ENCODE measurements at places on chromosomes 1 and 21.

GRCh38 chr1:36085686-36086526 lies 2.0 kb downstream of the TEKT2 start:
- DNase-seq: no peak

DNA sequence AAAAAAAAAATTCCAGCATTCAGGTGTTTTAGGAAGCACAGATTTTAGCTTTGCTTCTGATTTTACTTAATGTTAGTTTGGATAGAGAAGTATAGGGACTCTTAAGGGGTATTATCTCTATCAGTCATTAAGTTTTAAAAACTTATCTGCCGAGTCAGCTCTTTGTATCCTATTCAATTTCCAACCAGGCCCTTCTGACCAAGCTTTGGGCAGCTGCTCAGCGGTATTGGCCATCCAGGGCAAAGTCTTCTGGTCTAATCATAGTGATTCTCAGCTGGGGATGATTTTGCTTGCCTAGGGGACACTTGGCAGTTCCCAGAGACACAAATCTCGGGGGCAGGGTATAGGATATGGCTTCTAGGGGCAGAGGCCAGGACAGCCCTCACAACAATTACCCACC lies 47.6 kb downstream of the BACH1 start:
- DNase-seq: no peak

DNA sequence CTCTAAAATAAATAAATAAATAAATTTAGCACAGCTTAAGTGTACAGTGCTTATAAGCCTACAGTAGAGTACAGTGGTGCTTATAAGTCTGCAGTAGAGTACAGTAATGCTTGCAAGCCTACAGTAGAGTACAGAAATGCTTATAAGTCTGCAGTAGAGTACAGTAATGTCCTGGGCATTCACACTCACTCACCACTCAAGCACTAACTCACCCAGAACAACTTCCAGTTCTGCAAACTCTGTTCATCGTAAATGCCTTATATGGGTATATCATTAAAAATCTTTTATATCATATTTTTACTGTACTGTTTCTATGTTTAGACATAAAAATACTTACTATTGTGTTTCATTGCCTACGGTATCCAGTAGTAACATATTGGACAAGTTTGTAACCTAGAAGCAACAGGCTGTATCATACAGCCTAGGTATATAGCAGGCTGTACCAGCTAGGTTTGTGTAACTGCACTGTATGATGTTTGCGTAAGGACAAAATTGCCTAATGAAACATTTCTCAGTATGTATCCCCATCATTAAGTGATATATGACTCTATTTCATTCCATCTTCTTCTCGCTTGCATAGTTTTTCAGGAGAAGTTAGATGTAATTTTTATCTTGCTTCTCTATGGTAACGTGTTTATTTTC lies 14.0 kb upstream of the S100B start:
- DNase-seq: no peak

GRCh38 chr1:213884942-213885341 lies 102.8 kb upstream of the PROX1 start:
- DNase-seq: no peak

- no peak for DNase-seq
Measured at GRCh38 chr1:107454791-107455190, 314.0 kb downstream of the NTNG1 start.

DNA sequence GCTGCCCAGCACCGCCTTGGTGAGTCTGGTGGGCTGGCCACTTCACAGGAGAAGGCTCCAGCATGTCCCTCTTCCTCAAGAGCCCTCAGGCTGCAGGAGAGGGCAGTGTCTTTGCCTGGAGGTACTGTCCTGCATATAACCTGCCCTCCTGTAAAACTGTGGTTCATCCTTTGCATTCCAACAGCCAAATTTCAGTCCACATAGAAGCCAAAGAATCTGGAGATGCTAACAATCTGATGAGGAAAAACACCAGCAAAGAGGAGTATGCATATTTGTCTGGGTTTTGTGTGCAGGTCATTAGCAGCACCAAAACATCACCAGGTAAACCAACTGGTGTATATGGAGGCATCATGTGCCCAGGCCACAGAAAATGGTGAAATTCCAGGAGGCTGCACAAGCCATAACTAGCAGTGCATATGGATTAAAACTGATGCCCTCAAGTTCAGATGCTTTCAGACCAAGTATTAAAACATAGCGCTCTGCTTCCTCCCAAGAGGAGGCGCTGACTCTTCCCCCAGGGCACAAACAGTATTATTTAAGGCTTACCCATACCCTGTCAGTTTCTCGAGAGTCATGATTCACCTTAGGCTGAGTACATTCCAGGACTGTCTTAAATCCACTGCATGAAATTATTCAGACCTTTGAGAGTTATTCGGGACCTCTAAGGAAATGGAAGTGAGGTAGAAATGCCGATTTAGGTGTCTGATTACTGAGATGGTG lies 150.5 kb upstream of the COA6 start:
- no peak for DNase-seq

- no peak for DNase-seq
Measured at GRCh38 chr1:78047106-78047505, 1.3 kb downstream of the GIPC2 start.

DNA sequence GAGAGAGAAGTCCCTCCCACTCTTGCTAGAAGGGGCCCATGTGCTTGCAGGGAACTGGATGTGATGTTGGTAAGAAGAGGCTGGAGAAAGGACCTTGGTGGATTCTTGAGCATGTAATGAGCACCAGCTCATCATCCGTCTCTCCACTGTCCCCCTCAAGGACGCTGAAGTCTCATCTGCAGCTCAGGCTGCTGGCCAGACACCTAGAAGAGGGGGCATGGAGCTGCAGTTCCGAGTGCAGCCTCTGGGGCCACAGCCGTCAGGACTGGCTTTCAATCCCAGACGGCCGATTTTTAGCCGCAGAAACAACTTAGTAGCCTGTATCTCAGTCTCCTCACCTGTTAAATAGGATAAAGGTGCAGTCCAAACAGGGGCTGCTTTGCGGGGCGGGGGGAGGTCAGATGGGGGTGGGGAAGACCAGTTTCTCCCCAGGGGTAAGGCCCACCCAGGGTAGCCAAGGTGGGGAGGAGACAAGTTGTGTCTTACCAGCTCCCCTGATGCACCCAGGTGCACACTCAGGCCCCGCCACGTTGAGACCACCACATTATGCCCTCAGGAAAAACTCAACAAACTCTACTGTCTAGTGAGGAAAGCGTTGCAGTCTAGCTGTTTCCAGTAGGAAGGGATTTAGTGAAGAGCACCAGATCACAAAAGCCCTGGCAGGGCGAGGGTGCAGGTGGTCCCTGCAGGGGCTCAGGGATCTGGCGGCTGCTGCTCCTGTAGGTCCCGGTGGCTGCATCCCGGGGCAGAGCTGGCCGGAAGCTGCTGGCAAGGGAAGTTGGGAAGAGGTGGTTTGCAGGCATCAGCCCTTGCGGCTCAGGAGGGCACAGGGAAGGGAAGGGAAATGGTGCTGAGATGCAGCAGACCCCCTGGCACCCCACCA lies 29.5 kb downstream of the LDLRAP1 start:
- DNase-seq: no peak

DNA sequence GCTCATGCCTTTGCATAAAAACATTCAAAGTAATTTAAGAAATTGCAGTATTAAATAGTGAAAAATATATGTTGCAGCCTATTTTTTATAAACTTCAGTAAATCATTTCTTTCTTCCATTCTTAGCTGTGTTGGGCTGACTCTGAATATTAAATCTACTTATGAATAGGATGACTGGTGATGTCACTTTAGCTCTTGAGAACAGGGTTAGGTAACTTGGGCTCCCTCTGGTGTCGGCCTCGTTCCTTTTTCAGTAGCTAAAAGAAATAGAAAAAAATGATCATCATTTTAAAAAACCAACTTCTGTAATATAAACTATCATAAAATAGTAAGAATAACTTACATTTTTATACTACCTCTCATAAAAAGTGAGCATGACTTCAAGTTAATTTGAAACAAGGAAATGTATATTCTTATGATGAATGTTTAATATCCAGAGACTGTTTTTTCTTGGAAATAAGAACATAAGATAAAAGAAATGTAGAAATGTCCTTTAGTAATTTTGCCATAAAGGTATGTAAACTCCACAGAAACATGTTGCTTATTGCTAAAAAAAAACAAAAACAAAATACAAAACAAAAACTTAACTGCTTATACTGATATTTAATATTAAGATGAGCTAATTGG lies 26.8 kb upstream of the NCAM2 start:
- DNase-seq: no peak

GRCh38 chr1:185433667-185434066 lies 116.6 kb upstream of the IVNS1ABP start:
- DNase-seq: no peak

DNA sequence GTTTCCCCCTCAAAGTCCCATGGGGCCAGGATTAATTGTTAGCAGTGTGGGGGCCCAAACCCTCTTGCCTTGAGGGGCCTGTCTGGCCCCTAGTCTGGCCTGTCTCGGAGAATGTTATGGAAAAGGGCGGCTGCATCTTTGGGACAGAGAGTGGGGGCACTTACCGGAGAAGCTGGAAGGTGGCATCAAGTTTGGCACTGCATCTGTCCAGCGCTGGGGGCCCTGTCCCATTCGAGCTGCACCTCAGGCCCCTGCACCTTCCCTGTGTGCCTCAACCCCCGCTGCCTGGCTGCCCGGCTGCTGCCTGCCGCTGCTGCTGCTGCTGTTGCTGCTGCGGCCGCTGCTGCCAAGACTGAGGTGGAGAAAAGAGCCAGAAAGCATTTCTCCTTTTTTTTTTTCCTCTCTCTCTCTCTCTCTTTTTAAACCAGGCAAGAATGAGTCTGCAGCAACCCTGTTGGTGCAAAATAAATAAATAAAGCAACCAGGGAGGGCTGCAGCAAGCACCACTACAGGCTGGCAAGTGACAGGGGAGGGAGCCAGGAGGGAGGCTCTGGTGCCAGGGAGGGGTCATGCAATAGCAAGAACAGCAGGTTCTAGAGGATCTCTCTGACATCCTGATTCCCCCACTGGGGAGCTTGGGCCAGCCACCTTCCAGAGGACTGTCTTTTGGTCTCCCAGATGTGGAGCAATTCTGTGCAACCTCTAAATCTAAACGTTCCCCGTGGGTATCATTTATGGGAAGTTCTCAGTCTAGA lies at the start of gene LINGO4:
TSS of gene LINGO4 (minus strand) at position 354 of the 755 bp plus-strand sequence. CDS start 2,715 bp downstream, outside the sequence.
- DNase-seq: no peak

- DNase-seq: no peak
Measured at GRCh38 chr1:214747050-214747635, 144.1 kb downstream of the CENPF start.

DNA sequence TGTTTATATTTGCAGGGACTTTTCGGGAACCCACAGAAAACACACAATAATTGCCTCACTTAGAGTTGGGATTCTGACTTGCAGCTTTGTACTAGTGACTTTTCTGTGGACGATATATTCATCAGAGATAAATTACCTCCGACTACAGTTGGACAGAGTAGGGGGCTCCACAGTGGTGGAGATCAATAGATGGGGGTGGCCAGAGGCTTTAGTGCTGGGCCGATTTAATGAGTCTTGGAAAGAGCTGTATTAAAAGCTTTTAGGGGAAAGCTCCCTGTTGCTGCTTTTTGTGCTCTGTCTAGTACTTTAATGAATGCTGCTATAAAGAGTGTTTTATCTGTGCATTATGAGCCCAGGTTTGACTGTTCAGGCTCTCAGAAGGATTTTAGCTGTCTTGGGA lies 359.2 kb upstream of the DPYD start:
- no peak for DNase-seq

DNA sequence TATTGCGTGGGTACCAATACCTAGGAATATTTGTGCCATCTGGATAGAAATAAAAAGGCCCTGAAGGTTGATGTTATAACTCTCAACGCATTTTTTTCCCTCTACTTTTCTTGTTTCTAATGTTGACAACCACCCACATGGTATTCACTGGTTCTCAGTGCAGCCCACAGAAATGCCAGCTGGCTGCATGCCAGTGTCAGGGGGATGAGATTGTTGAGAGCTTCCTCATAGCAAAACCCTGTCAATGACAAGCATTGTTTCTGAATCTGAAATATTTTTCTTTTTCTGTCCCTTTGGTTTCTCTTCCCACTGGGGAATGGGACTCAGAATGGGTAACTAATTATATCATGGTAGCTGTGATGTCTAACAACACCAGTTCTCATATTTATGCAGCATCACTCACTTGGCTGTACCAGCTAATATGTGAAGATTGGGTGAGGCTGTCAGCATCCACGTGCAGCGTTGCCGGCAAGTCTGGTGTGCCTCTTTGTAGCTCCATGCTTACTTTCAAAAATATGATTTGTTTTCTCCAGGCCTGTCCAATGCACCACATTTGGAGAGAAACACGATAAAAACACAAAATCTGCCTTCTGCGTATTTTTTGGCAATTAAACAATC lies 284.6 kb downstream of the PTBP2 start:
- DNase-seq: no peak

GRCh38 chr1:84963021-84963420 lies 33.9 kb downstream of the MCOLN2 start:
- no peak for DNase-seq

- DNase-seq: no peak
Measured at GRCh38 chr1:158654571-158654970, 31.9 kb downstream of the SPTA1 start.

- DNase-seq: no peak
Measured at GRCh38 chr21:43684424-43684823, 25.1 kb downstream of the RRP1B start.

GRCh38 chr1:108012553-108012952 lies 47.6 kb upstream of the VAV3 start:
- no peak for DNase-seq

- no peak for DNase-seq
Measured at GRCh38 chr1:207845109-207845508, 65.8 kb downstream of the CD34 start.

DNA sequence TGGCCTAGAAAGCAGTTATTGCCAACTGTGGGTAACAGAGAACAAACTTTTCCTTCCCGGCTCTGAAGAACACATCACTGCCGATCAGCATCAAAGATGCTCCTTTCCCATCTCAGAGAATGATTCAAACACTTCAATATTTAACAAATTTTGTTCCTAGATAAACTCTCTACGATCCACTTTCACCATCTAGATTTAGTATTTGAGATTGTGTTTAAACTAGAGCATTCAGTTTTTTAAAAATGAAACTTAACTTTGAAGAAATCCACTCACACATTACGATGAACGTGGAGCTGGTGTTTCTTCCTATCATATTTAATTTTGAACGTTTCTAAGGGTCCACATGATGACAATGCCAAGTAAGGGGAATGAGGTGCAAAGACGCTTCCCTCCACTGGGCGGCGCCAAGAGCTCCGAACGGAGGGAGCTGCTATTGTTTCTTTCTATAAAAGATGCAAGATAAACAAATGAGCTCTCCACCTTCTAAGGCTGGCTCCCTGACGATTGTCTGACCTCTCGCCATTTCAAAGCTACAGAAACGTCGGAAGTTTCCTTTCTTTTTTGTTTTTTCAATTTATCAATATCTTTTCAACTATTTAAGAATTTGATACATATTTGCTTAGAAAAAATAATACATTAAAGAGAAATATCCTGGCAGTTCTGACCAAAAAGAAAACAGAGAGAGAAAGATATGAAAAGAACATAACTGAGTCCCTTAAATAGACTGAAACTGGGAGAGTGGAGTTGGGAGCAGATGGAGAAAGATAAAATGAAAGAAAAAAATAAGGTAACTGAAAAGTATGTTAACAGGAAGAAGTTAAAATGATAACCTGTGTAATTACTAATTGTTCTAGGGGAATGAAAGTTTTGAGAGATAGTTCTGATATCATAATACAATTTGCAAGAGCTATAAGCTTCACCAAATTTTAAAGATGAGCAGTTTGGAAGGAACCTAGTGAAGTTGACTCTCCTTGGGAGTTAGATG lies 4.4 kb upstream of the BARHL2 start:
- no peak for DNase-seq
